OCI-M1 (cell line): ENCODE measurements at places on chromosomes 7 and 10.

DNA sequence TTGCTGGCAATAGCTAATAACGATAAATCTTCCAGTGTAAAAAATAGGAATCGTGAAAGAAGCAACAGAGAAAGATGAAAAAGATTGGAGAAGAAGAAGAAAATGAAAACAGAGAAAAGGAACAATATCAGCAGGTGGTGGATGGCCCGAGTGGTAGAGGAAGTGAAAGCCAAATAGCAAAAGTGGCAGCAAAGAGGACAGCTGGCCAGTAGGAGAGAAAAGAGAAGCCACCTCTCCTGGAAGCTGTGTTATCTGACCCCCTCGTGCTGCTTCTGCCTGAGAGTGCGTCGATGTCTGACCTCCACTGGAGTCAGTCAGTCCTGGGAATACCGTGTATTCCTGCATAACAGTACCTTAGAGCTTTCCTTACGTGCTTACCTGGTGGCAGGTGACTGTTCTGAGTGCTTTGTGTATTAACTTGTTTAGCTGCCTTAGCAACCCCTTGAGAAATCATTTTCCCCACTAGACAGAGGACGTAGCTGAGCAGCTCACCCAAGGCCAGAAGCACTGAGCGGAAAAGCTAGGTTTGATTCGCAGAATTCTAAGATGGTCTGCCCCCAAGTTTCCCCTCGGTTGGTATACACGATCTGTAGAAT is 88.3 kb downstream of the CHN2 start:
- peak; percentile 51 for DNase-seq

GRCh38 chr10:99394761-99395386 is 35.5 kb downstream of the GOT1 start:
- DNase-seq: no peak

- no peak for DNase-seq
Observed at GRCh38 chr7:131124001-131124629, 203.6 kb upstream of the MKLN1 start.

- no peak for DNase-seq
Observed at GRCh38 chr7:156157409-156158012, 345.2 kb upstream of the SHH start.

- no peak for DNase-seq
Observed at GRCh38 chr10:12590675-12591659, 241.6 kb downstream of the CAMK1D start.

DNA sequence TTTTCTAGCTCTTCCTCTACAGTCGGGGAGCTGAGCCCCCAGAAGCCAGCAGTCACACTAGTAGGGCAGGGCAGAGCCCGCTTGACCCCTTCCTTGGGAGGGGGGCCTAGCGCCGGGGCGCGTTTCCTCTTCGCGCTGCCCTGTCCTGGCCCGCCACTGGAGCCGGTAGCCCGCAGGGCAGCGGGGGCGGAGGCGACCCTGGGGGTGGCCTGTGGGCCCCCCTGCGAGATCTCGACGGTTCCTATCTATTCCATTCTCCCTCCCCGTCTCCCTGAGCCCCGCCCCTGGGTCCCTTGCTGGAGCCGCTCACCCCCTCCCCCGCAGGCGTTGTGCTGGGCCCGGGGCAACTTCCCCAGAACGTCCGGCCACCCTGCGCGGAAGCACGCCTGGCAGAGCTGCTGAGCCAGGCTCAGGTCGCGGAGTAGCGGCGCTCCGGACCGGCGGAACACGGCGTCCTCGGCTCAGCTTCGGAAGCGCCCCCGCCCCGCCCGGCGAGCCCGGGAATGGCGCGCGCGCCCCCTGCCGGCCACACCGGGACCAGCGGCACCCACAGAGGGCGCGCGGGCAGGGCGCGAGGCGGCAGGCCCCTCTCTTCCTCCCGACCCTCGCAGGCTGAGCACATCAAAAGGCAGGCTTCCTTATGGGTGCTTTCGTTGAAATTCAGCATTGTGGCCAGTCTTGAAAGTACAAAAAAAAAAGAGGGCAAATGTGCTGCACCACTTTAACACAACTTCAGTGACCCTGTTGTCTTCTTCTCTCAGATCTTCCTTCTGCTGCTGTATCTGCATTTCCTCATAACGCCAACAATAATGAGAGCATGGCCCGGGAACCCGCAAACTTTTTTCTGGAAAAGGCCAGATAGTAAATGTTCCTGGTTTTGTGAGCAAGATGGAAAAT is 327.6 kb downstream of the TNS3 start:
- DNase-seq: peak; percentile 44

GRCh38 chr7:130973637-130974036 is 239.6 kb upstream of the KLF14 start:
- no peak for DNase-seq

GRCh38 chr7:151244196-151244840 is 4.2 kb downstream of the SMARCD3 start:
- DNase-seq: peak; percentile 75

- DNase-seq: no peak
Observed at GRCh38 chr7:106418526-106418925, 133.7 kb upstream of the NAMPT start.

DNA sequence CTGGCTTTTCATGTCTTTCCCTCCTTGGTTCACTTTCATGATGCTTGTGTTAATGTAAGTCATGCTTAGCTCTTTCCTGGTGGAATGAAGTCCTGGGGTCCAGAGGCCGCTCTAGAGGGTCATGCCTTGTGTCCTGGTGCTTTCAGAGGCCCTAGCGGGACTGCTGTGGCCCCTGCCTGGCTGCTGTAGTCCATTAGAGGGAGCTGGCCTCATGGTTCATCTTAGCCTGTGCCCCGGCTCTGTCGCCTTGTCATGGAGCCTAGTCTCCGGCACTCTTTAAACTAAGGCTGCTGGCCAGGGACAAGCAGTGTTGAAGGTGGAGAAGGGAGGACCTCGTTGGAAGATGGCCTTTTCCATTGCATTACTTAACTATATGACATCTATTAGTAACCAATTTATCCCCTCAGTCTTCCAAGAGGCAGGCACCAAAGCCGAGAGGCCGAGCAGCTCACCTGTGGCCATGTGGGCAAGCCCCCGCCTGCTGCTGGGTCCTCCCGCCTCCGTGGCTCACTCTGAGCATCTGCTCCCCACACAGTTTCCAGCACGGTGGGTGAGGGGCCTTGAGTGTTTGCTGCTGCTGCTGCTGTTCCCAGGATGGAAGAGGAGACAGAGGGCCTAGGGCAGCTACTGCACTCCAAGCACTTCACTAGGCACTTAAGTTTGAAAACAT is 5.0 kb upstream of the NDUFB2 start:
- no peak for DNase-seq

- DNase-seq: no peak
Observed at GRCh38 chr7:84199216-84199615, 4.6 kb upstream of the SEMA3A start.

DNA sequence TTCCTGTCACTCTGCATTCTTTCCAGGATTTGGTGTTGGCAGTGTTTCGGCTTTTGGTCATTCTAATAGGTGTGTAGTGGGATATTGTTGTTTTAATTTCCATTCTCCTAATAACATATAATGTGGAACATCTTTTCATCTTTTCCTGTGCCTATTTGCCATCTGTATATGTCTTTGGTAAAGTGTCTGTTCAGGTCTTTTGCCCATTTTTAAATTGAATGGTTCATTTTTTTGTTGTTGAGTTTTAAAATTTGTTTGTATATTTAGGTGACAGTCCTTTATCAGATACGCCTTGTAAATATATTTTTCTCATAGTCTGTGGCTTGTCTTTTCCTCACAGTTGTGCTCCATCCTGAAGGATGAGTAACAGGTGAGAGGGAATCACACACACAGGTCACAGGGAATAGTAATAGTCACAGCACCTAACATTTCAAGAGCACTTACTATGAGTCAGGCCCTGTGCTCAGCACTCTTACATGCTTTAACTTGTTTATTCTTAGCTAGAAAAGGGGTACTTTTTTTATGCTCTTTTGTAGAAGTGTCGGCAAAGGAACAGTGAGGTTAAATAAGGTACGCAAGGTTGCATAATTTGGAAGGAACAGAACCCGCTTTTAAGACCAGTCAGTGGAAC is 117.1 kb upstream of the GATA3 start:
- no peak for DNase-seq

DNA sequence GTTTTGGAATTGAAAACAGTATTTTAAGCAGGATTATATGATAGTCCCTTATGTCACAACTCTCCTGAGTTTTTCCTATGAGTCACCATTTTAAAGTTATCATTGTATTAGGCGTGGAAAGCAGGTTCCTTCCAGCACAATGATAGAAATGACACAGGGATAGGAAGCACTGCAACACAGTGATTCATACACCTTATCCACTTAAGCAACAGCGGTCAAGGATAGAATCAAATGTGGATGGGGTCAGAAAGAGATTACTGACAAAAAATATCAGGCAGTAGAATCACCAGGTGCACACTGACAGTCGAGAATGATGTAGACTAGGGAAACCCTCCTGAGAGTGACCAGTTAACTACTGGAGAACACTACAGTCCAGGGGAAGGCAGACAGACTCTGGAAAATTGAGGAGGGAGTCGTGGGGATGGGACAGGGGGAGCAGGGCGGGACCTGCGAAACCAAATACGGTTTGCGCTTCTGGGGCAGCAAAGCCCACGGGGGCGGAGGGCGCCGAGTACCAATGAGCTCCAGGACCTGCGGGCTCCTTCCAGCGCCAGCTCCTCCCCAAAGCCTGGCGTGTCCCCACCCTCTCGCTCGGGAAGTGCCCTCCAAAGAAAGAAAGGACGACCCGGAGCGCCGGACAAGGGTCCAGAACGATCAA is 479 bp downstream of the PNPLA8 start:
- peak; percentile 83 for DNase-seq

DNA sequence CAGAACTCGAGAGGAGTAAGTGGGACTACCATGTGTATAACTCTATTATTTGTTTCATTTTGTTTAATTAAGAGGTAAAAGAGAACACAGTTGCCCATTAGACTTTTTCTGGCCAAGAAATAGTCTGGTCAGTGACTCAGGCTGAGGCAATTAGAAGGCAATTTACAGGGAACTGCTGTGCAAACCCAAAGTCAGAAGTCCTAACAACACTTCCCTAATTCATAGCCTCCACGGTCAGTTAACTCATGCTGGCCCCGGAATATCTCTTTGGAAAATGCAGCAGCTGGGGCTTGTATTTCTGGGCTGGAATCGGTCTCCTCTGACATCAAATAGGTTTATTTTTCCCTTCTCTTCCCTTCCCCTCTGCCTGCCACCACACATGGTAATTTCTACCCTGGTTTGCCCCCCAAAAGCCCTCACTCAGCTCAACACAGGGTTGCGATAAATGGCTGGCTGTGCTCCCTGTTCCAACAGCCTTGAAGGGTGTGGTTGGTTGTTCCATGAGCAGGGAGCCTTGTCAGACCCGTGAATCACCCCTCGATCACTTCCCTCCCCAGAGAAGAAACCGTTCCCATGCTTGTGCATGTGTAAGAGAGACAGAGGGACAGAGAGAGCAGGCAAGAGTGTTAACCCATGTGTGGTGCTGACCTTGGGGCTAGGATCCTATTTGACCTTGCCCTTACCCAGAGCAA is 5.3 kb downstream of the SH3PXD2A start:
- DNase-seq: peak; percentile 56

- DNase-seq: peak; percentile 75
Observed at GRCh38 chr7:116097365-116098009, 66.9 kb upstream of the TFEC start.

DNA sequence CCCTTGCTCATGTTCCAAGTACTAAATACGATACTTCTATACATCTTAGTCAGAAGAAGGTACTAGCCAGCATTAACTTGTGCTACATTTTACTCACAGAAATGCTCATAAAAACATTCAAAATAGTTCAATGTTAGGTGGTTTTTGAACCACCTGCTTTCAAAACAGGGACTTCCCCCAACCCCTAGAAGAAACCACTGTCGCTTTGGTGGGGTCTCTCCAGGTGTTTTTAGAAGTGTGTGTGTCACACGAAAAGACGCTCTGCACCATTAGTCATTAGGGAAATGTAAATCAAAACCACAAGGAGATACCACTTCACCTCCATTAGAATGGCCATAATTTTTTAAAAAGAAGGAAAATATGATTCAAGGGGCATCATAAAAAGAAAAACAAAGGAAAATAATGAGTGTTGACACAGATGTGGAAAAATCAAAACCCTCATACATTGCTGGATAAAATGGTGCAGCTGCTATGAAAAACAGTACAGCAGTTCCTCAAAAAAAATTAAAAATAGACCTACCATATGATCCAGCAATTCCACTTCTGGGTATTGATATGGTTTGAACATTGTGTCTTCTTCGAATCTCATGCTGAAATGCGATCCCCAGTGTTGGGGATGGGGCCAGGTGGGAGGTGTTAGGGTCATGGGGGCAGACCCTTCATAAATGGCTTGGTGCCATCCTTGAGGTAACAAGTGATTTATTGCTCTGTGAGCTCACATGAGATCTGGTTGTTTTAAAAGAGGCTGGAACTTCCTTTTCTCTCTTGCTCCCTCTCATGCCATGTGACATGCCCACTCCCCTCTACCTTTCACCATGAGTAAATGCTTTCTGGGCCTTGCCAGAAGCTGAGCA is 74.2 kb downstream of the MALSU1 start:
- peak; percentile 52 for DNase-seq

GRCh38 chr7:142563470-142563869 is 185.8 kb upstream of the PRSS1 start:
- DNase-seq: no peak

DNA sequence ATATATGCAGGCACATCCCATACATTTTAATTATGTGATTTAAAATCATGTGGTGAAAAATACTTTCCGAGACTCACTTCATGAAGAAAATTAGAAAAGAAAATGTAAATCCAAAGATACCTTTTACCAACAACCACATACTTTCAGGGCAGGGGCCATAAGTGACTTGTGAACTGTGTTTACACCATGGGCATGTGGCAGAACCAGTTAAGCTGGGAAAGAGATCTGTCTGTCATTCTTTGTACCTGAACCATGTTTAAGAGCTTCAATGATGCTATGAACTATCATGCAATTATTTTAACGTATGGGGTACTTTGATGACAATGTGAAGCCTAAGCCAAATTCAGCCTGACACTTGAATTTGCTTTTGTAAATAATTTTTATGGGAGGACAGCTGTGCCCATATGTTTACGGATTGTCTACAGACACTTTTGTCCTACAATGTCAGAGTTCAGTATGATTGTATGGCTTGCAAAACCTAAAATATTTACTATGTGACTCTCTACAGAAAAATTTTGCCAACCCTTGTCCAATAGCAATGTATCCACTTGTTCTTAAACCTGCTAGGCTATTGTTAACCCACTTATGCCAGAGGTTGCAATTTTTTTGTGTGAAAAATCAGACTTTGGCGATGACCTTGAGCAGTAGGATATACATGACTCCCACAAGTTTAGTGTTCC is 654.6 kb downstream of the TNS3 start:
- no peak for DNase-seq

DNA sequence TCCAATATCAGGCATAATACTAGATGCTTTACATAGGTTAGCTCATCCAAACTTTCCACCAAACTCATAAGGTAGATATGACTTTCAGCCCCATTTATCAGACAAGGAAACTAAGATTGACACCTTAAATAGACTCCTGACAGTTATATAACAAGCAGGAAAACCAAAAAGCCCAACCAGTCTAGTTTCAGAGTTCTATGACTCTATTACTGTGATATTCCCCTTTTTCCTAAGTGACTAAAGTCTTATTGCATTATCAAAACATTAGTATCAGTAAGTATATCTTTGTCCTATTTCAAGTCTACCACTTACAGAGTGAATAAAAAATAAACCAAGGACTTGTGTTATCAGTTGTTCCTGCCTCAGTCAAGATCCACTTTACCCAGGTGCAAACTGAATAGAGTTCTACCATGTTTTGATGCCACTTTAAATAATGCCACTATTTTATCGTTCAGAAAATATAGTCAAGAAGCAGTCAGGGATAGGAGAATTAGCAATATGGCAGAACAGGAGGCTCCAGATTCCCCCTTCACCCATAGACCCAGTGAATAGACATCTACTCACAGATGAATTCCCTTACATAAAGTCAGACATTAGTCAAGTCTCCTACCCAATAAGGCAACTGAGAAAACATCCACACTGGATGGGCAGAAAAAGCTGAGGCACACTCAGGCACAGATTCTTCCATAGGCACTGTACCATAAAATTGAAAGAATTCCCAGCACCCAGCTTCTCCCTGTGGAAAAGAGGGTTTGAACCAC is 74.1 kb downstream of the CRPPA start:
- no peak for DNase-seq
